Stimulated activated CD4-positive, alpha-beta T cell treated with anti-CD3 and anti-CD28 coated beads, TNF-alpha, amount 100 ng/mL, for 48 hours (primary cell): ENCODE measurements at places on chromosomes 7 and 10.

DNA sequence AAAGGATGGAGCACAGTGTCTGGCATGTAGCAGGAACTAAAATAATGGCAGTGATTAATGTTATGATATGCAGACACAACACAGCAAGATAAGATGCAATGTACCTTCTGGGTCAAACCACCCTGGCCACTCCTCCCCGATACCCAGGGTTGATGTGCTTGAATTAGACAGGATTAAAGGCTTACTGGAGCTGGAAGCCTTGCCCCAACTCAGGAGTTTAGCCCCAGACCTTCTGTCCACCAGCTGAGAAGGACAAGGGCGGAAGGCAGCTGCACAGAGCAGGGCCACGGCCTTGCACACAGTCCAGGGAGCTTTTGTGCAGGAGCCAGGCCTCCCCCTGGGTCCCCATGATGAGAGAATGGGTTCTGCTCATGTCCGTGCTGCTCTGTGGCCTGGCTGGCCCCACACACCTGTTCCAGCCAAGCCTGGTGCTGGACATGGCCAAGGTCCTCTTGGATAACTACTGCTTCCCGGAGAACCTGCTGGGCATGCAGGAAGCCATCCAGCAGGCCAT is at the start of gene RBP3:
RBP3 (plus strand) TSS at position 226 of the 514 bp plus-strand sequence; CDS start at position 348, 122 bp downstream.
- DNase-seq = no peak

DNA sequence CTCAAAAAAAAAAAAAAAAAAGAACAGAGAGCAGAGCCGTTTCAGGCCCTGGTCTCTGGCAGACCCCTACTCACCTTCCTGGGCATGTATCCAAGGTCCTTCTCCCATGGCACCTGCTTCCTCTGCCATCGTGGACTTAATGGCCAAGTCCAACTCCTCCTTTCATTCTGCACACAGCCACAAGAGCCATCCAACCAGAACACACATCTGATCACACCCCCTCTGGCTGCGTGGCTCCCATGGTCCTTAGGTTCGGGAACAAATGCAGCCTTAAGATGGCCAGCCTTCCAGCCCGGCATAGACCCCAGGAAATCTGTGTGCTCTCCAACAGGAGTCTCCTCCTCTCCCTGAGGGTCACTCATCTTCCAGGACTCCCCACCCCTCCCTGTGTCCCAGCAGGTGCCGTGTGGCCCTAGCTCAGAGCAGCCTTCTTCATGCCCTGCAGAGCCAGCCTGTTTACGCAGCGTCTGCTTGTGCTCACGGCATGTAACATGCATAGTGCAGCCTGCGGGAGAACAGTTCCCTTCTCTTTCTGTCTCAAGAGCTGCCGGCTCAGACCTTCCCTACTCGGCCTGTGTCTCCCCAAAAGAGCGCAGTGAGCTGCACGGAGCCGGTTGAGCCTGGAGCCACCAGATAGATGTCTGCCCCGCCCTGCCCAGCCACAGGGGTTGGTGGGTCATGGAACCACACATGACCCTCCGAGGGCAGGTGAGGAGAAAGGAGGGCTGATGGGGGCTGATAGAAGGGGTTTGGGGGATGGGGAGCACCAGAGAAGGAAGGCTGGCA is 157.3 kb downstream of the NRF1 start:
- no peak for DNase-seq

- DNase-seq = no peak
Observed at GRCh38 chr7:151246102-151246850, 2.2 kb downstream of the SMARCD3 start.

GRCh38 chr10:27440478-27440877 is 63.6 kb upstream of the RAB18 start:
- no peak for DNase-seq

- no peak for DNase-seq
Observed at GRCh38 chr10:124996127-124996853, 54.4 kb downstream of the ZRANB1 start.

DNA sequence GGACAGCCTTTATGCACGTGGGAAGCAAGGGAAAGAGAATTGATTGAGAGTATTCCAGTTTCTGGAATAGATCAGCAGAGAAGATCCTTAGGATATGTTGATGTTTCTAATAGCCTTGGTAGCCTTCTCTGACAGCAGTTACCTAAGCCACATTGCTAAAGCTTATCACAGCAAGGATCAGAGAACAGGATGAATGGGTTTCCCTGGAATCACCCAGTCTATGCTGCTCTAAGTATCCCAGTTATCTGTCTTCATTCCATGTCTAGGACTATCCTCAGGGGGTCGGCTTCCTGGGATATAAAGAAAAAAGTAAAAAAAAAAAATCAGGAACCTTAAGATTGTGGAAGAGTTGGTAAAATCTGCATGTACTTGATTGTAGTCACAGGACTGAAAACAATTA is 352.0 kb upstream of the AKR1E2 start:
- DNase-seq = no peak

GRCh38 chr7:94003446-94004023 is 620 bp downstream of the BET1 start:
- DNase-seq = no peak

GRCh38 chr10:3805791-3806461 is 20.9 kb upstream of the KLF6 start:
- no peak for DNase-seq

DNA sequence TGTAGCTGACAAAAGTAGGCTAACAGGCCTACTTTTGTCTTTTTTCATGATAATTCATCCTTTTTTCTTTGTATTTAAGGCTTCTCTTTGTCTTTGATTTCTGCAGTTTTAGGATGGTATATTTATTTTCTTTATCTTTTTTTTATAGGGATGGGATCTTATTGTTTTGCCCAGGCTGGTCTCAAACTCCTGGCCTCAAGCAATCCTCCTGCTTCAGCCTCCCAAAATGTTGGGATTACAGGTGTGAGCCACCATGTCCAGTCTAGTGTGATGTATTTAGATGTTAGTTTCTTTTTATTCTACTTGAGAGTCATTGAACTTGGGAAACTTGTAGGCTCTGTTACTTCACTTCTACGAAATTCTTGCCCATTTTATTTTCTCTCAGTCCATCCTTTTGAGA is 35.4 kb downstream of the TRIM24 start:
- DNase-seq = no peak

DNA sequence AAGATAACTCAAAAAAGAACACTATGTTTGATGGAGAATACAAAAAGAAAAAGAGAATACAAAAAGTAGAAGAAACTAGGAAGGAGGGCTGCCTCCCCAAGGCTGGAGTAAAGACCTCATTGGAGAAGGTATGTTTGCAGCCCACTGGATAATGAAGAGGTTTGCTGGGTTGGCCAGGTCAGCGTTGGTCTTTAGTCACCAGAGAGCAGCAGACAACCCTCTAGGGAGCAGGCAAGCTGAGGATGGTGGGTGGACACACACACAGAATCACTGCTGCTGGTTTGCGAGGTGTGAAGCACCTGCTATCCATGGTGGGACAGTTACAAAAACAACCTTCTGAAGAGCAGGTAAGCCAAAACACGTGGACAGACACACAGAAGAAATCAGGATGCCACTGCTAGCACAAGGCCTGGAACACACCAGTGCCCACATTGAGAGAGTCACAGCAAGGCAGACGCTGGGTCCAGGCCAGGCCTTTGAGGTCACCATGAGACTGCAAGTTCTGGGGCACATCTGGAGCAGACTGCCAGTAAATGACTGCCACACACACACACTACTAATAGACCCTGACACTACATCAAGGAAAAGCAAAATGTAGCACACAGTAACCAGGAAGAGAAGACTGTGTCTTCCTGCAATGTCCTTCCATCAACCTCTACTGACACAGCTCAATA is 43.0 kb downstream of the MTERF1 start:
- DNase-seq = no peak

DNA sequence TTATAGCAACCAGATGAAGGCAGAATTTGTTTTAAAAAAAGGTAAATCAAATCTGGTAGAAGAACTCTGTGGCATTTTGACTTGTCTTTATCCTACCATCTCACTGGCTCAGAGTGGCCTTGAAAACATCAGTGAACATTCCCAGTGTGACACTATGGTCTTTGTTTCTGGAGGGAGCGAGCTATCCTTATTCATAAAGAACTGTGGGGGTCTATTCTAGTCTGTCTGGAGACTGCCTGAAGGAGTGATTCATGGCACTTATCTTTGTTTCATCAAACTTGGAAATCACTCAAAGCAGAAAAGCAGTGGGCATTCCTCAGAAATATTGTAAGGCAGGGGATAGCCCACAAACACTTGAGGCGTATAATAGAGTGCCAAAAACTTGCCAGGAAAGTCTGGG is 719.1 kb downstream of the PCDH15 start:
- DNase-seq = no peak

- DNase-seq = no peak
Observed at GRCh38 chr7:47816647-47817046, 131.6 kb downstream of the PKD1L1 start.

DNA sequence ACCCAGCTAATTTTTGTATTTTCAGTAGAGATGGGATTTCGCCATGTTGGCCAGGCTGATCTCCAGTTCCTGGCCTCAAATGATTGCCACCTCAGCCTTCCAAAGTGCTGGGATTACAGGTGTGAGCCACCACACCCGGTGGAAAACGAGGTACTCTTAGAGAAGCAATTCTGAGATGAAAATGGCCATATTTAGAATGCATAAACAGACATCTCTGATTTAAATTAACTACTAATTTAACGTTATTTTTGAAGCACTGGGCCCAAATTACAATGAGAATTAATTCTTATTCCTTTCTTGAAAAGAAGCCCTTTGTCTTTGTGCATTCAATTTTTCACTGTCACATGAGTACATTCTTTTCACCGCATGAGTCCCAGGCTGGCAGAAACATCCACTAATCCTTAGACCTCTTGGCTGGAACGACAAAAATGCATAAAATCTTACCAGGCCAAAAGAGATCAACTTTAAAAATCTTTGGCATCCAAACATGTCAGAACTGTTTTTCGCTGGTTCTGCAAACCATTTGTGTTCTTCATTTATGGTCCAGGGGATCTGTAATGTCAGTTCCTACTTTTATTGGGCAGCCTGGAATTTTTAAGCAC is 60.1 kb upstream of the CAPZA2 start:
- DNase-seq = no peak
